ENCODE measurements at places on chromosomes 11 and 22. TPM values are rescaled to one million over a fixed set of nuclear protein-coding genes. Genes with fewer than 3 reads are reported as not detected.

- no peak for DNase-seq
These were observed 4.6 kb downstream of the CARD10 start for GRCh38 chr22:37514526-37515051.

DNA sequence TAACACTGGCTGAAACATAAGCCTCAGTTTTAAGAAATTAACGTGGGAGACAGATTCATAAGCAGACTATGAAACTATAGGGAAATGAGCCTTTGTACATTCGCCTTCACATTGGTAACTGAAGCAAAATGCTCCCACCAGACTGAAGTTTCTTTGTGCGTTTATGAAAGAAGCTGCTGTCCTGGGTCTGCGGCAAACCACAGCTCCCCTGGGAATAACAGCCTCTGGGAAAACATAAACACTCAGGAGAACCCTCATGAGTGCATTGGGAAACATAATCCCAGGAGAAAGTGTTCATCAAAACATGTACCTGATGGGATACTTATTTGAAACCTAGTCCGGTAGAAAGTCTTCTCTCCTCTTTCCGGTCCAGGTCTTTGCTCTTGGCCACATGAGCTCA is 193.1 kb upstream of the LARGE1 start:
- no peak for DNase-seq

GRCh38 chr11:110318638-110319404 is 22.4 kb upstream of the RDX start:
- no peak for DNase-seq

- no peak for DNase-seq
These were observed 33.1 kb downstream of the FLRT1 start for GRCh38 chr11:64068705-64069400.

DNA sequence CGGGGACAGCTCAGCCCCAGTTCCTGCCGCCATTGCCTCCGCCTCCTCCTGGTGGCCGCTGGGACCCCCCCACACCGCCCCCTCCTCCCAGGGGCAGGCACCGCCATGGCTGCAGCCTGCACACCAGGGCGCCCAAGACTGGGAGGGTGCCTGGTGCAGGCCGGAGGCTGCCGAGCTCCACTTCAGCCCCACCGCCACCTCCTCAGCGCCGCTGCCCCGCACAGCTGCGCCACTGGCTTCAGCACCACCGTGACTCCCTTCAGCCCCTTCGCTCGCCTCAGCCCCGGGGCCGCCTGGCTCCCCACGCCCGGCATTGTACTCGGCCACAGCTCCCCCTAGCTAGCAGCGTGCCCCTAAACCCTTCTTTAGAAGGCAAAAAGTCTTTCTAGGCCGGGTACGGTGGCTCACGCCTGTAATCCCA is 131.1 kb downstream of the CRYBB2 start:
- DNase-seq, result no peak

- DNase-seq, result no peak
These were observed 12.6 kb upstream of the COX8A start for GRCh38 chr11:63961608-63962412.

The IGSF9B gene
- total RNA-seq, result 9.4 TPM

GRCh38 chr11:102295045-102295444 is 22.2 kb upstream of the BIRC3 start:
- DNase-seq, result no peak

- no peak for DNase-seq
These were observed 177.9 kb downstream of the BLID start for GRCh38 chr11:121938076-121938475.

The CDKN1C gene
- total RNA-seq, result 268 TPM

GRCh38 chr11:117823294-117823945 is 1.1 kb downstream of the FXYD2 start:
- no peak for DNase-seq

GRCh38 chr11:104776501-104777170 is 121.6 kb downstream of the CASP12 start:
- no peak for DNase-seq

The PAX6 gene
- total RNA-seq, result 7.6 TPM

DNA sequence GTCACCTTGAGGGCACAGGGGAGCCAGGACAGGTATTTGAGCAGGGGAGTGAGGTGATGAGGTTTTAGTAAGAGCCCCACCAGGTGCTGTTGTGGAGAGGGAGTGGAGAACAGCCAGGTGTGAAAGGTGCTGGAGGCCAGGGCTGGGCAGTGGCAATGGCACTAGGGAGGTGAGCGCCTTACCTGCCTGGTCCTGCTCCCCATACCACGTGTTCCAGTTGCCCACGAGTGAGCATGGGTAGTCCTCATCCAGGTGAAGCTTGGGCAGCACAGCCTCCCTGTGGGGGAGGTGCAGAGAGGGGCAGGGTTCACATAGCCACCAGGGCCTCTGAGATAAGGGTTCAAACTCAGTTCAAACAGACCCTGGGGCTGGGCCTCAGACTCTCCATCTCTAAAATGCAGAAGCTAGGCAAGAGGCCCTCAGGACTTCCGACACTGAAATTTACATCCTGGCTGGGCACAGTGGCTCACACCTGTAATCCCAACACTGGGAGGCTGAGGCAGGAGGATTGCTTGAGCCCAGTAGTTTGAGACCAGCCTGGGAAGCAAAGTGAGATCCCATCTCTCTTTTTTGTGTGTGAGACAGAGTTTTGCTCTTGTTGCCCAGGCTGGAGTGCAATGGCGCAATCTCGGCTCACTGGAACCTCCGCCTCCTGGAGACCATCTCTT is 11.8 kb downstream of the NIPSNAP1 start:
- DNase-seq, result no peak

DNA sequence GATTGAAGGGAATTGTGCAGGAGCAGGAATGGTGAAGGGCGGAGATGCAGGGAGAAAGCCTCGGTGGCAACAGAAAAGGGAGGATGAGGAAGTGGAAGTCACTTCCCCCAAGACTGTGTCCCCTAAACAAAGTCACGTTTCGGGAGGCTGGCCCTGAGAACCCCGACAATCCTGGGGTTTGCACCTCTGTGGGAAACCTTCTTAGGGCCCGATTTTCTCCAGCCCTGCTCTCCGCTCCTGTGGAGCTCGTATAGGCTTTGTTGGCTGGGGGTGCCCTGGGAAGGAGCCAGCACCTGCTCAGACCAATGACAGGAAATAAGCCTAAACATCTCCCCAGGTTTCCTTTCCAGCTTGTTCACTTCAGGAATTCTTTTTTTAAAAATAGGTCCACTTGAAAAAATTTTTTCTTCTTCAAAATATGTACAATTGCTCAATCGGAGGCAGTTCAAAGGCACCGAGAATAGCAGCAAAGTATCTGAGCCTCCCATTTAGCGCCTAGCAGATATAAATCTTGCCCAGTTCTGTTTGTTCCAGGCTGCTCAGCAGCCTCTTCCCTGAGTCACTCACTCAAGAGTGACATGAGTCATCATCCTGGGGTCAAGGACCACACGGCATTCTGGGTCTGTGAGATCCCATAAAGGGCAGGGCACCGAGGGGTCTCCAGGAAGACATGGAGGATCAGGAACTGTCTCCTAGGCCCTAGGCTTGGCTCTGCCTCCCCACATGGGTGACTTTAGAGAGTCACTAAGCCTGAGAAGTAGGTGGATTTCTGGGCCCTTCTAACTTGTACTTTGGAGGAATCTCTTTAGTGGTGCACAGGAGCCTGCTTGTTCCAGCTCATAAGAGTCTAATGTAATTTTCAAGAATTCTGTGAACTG is 34.0 kb downstream of the IRAG1 start:
- no peak for DNase-seq

The CHRNA10 gene
- 2.8 TPM for total RNA-seq

- no peak for DNase-seq
These were observed 21.1 kb upstream of the TMPRSS13 start for GRCh38 chr11:117950301-117950700.

The TBX1 gene
- 5.9 TPM for total RNA-seq

- no peak for DNase-seq
These were observed 1.0 kb downstream of the UQCR10 start for GRCh38 chr22:29768052-29768693.

GRCh38 chr11:13207270-13207664 is 70.3 kb upstream of the BMAL1 start:
- no peak for DNase-seq

GRCh38 chr11:34379539-34379938 is 21.7 kb upstream of the ABTB2 start:
- no peak for DNase-seq

DNA sequence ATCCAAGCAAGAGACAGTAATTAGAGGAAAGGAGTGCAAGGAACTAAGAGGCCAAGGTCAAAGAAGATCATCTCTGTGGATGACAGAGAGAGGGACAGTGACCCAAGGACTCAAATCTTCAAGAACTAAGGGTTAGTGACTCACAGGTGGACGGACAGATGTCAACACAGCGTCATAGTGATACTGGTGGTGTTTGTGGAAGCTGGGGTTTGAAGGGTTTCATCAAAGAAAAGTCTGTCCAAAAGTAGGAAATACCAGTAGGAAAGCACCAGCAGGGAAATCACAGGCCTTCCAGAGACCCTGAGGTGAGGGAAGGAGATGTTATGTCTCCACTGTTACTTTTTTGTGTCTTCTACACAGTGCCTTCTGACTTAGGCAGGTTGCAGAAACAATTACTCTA is 32.2 kb downstream of the IL10RA start:
- no peak for DNase-seq

The KRTAP5-2 gene
- total RNA-seq, result not detected

The LRP4 gene
- 11.0 TPM for total RNA-seq
